ENCODE measurements at places on chromosomes 12 and 14. TPM values are rescaled to one million over a fixed set of nuclear protein-coding genes. Genes with fewer than 3 reads are reported as not detected.

GRCh38 chr12:117033382-117034221, 65.6 kb downstream of the TESC start:
- peak; percentile 37 for DNase-seq

LALBA gene
- total RNA-seq = not detected

EID3 gene
- total RNA-seq = 52.0 TPM

- no peak for DNase-seq
Observed at GRCh38 chr12:55060470-55060869, 40.7 kb downstream of the NEUROD4 start.

DNA sequence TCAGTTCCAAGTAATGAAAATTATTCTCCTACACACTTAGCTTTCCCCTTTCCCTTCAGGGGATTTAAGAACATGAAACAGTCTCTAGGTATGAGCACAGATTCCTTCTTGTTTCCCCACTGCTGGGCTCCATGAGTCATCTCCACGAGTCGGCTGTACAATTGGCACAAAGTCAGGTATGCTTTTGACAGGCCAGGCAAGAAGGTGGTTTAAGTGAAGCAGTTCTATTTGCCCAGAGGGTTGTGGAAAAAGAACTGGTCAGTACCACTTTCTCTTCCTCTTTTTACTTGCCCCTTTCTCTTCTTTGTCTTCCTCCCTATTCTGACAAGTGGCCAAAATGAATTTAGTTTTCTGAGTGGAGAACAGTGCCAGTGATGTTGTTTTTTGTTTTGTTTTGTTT, 16.3 kb downstream of the DYNC1H1 start:
- no peak for DNase-seq

- no peak for DNase-seq
Observed at GRCh38 chr12:100164153-100164704, 21.6 kb upstream of the BLTP3B start.

PTGDR gene
- total RNA-seq = not detected

DNA sequence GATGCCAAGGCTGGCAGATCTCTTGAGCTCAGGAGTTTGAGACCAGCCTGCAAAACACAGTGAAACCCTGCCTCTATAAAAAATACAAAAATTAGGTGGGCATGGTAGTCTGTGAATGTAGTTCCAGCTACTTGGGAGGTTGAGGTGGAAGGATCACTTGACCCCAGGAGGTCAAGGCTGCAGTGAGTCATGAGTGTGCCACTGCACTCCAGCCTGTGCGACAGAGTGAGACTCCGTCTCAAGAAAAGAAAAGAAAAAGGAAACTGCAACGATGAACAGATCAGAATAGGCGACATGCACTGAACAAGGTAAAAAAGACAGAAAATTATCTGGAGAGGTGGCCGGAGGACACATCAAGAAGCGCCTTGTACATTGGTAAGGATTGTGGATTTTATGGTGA, 273.7 kb upstream of the AMIGO2 start:
- no peak for DNase-seq

Data from Peyer's patch (tissue), 4 donors.